ENCODE measurements at places on chromosomes 5 and 9. TPM values are rescaled to one million over a fixed set of nuclear protein-coding genes. Genes with fewer than 3 reads are reported as not detected.
A peak's percentile ranks its signal among the peaks of the same experiment; 100 is the strongest.

DNA sequence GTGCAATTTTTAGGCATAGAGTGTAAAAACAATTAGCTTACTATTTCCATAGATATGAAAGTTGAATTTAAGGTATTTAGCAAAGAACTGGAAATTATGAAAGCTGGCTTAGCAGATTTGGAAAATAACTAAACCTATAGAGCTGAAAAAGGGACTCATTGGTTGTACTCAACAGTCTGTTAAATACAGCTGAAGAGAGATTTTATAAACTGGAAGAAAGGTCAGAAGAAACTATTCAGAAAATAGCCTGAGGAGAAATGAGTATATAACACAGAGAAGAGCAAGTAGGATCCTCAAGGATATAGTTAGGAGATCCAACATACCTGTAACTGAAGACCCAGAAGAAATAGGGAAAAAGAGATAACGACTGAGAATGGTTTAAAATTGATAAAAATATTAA, 97.6 kb upstream of the SLIT3 start:
- DNase-seq, result no peak

DNA sequence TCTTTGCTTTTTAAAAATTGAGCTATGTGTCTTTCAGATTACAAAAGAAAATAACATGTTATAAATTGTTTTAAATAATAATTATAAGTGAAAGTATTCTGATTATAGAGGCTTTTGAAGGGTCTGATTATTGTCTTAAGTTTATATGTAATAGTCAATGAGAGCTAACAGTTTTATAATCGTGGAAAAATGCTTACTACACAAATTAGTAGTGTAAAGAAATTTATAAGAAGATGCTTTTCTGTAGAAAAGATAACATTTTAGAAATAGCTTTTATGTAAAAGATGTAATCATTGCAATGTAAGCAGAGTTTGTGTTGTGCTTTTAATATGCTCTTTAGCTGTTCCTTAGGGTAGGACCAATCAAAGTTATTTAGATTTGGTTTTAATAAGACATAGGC, 18.6 kb downstream of the RBM27 start:
- no peak for DNase-seq

The CXCL14 gene
- 97.1 TPM for total RNA-seq

GRCh38 chr5:81513982-81514381, 120.0 kb upstream of the ACOT12 start:
- no peak for DNase-seq

The HRH2 gene
- 15.3 TPM for total RNA-seq

The DCANP1 gene
- total RNA-seq, result not detected

The C9orf50 gene
- total RNA-seq, result 0.62 TPM

The PCDHA1 gene
- not detected for total RNA-seq

DNA sequence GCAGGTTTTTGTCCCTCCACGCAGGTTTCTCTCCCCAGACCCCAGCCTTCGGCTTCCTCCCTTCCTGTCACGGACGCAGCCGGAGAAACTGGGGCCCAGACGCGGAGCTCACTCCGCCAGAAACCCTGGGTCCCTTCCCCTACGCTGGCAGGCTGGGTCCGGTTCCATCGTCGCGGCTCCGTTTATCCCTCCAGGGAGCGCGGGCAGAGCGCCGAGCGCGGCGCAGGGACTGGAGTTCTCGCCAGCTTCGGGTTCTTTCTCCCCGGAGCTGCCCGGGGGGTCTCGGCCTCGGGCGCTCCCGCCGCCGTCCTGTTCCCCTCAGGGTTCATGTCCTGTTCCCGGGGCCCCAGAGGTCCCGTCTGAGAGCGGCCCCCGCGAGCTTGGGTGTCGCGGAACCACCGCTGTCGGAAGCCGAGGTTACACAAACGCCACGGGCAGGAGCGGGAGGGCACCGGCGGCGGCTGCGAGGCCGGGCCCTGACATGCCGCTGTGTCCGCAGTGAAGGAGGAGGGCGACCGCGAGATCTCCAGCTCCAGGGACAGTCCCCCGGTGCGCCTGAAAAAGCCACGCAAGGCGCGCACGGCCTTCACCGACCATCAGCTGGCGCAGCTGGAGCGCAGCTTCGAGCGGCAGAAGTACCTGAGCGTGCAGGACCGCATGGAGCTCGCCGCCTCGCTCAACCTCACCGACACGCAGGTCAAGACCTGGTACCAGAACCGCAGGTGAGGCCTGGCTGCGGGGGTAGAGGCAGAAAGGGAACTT, 4.6 kb downstream of the BARHL1 start:
- peak; percentile 71 for DNase-seq
